ENCODE measurements at places on chromosomes 1 and 21. TPM values are rescaled to one million over a fixed set of nuclear protein-coding genes. Genes with fewer than 3 reads are reported as not detected.

- peak; percentile 35 for DNase-seq
These were observed 243.9 kb downstream of the FOXD2 start for GRCh38 chr1:47681735-47682134.

GRCh38 chr1:20981915-20982314 is 194.8 kb downstream of the EIF4G3 start:
- DNase-seq = no peak

- DNase-seq = no peak
These were observed 116.0 kb downstream of the TTLL7 start for GRCh38 chr1:83882906-83883305.

GRCh38 chr1:24909388-24909898 is 20.6 kb downstream of the RUNX3 start:
- DNase-seq = peak; percentile 75

DNA sequence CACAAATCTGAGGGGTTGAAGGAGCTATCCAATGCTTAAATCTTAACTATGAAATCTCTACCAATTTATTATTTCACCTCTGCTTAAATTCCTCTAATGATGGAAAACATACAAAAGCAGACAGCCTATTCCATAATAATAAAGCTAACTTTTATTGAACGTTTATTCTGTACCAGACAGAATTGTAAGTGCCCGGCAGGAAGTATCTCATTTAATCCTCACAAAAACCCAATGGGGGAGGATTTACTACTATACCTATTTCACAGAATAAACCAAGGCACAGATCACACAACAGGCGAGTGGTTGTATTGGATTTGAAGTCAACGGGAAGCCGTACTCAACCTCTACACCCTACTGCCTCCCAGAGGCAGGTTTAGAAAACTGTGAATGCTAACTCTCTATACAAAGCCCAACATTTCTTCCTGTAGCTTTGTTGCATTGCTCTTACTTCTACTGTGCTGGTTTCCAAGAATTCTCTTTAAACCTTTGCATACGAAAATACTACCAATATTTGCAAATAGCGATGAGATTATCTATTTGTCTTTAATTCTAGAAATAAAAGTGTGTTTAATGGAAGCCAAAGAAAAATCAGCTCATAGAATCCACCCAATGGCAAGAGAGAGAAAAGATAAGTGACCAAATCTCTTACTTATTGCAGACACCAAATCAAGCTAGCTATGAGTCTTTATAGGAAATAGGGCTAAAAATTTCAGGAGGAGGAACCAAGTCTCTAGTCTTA is 33.5 kb upstream of the C1orf53 start:
- no peak for DNase-seq

GRCh38 chr1:5834477-5835178 is 157.6 kb downstream of the NPHP4 start:
- DNase-seq = no peak

- no peak for DNase-seq
These were observed 474.5 kb downstream of the PTPRC start for GRCh38 chr1:199113265-199113869.

DNA sequence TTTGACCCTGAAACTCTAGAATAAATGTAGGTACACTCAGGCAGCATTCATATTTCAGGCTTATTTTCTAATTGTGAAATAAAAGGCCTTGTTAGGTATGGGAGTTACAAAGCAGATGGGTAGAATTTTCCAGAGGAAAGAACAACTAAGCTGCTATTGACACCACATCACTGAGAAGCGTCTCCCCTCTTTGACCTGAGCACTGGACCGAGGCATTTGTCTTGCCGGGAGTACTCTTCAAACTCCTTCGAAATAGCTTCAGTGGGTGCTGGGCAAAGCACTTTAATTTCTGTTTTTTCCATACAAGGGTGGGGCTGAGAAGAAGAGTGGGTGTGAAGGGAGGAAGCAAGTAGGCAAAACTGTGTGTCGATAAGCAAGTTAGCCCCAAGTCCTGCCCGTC is 36.4 kb downstream of the ABCA4 start:
- no peak for DNase-seq

GRCh38 chr1:228008391-228009115 is 1.8 kb downstream of the WNT3A start:
- DNase-seq = peak; percentile 41

GRCh38 chr1:205232127-205232820 is 4.5 kb downstream of the TMCC2 start:
- DNase-seq = no peak

DNA sequence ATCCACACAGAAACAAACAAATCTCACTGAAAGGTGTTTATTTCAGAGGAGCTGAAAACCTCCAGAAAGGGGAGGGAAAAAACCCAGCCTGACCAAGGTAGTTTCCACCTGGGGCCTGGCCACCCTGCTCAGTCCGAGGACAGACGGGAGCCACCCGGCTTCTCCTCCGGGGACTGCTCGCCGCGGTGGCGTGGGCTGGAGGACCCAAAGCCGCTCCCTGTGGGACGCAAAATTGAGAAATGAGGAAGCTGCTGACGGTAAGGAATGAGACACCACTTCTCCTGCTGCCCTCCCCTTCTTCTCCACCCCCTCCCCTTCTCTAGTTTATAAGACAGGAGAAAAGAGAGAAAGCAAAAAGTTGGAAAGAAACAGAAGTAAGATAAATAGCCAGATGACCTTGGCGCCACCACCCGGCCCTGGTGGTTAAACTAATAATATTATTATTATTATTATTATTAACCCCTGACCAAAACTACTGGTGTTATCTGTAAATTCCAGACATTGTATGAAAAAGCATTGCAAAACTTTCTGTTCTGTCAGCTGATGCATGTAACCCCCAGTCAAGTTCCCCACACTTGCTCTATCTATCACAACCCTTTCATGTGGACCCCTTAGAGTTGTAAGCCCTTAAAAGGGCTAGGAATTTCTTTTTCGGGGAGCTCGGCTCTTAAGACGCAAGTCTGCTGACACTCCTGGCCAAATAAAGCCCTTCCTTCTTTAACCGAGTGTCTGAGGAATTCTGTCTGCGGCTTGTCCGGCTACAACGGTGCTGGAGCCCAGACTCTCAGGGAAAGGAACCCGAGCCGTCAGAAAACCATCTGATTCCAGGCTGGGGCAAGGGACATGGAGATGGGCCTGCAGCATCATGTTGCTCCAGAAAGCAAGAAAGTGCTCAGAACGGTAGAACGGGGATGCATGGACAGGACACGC is 12.5 kb downstream of the ITGB2 start:
- no peak for DNase-seq

DNA sequence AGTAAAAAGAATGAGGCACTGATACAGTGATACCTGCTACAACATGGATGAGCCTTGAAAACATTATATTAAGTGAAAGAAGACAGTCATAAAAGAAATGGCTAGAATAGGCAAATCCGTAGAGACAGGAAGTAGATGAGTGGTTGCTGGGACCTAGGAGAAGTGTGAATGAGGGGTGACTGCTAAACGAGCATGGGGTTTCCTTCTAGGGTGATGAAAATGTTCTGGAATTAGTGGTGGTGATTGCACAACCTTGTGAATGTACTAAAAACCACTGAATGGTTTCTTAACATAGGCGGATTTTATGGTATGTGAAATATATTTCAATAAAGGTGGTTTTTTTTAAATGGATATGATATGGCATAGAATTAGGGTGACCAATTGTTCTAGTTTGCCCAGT is 12.6 kb upstream of the SERINC2 start:
- no peak for DNase-seq

DNA sequence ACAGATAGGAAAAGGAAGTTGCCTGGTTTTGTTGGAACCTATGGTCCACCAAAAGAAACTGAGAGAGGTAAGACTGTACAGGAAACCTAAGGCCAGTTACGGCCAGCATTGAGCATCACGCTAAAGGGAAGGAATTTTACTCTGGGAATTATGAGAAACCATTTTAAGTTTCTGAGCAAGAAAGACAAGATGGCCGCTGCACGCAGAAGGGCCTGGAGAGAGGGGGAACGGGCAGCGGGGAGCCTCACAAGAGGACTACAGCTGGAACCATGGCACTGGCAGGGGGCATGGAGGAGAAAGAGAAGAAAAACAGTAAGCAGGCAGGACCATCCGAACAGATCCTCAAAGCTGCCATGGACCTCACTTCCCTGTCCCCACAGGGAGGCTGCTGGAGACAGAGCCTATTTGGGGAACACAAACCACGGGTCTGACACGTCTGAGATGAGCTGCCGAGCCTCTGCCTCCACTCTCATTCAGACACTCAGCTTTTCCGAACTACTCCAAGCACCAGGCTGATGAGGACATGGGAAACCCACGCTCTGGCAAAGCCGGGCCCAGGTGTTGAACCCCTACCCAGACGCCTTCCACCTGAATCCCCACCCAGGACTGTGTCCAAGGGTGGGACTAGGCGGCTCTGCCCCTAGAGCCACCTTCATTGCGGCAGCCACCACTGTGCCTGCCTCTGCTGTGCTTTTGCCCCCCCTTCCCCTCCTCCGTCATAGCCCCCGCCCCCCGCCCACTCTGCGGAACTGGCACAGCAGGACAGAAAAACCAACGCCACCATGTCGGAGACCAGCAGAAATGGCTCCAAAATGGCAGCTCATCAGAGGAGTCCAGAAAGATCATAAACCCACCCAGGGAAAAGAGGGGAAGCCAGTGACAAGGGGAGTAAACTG is 69.0 kb downstream of the CD46 start:
- DNase-seq = no peak

DNA sequence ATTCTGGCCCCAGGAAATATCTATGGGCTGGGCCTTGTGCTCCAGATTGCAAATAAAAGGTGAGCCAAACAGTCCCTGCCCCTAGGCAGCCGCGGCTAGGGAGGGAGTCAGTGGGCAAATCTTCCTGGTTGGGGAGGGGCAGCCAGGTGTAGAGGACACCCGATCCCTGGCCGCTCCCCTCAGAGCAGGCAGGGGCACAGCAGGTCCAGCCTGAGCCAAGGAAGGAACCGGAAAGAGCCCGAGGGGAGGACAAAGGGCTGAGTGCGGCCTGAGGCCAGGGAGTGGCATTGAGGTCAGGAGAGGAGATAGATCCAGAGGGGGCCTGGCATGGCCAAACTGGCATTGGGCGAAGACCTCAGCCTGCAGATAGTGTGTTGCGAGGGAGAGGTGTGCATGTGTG is 36.6 kb upstream of the ARF1 start:
- no peak for DNase-seq

The RGS16 gene
- 14.1 TPM for total RNA-seq

The GJB3 gene
- 1.3 TPM for total RNA-seq

The ETV3L gene
- total RNA-seq = not detected

The RSPO1 gene
- 0.13 TPM for total RNA-seq

The PTPN7 gene
- total RNA-seq = 2.5 TPM

All from sciatic nerve (tissue), 2 donors.